ENCODE measurements at places on chromosomes 11 and 22.

DNA sequence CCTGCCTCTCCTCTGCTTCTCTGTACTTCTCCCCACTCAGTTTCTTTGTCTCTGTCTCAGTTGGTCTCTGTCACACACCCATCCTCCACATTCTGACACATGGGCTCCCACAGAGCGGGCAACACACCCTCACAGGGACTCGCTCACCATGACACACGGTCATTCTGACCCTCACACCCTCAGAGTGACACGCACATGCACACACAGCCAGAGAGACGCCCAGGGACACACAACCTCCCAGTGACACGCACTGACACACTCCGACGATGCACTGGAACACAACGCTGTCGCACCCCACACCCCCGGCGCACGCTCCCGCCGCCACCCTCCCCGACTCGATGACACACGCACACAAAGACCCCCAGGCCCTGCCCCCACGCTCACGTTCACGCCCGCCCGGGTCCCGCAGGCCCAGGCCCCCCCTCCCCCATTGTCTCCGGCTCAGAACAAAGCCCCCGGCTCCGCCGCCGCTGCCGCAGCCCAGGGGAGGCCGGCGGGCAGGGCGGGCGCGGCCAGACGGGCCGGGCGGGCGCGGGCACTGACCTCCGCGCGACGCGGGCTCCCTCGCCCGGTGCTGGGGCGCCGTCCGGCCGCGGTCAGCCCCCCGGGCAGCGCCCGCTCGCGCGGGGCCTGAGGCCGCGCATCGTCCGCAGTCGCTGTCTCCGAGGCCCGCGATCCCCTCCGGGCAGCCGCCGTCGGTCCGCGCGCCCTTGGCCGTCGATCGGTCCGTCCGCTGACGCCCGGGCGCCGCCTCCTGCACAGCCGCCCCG, 404 bp downstream of the DCHS1 start:
- no peak for DNase-seq

DNA sequence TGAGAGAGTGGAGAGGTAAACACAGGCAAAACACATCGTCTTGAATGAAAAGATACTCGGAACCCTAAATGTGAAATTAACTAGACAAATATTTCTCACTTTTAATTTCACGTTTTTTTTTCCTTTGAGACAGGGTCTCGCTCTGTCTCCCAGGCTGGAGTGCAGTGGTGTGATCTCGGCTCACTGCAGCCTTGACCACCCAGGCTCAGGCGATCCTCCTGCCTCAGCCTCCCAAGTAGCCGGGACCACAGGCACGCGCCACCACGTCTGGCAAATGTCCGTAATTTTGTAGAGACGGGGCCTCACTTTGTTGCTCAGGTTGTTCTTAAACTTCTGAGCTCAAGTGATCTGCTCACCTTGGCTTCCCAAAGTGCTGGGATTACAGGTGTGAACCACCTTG, 7.4 kb upstream of the SHANK3 start:
- DNase-seq, result no peak

DNA sequence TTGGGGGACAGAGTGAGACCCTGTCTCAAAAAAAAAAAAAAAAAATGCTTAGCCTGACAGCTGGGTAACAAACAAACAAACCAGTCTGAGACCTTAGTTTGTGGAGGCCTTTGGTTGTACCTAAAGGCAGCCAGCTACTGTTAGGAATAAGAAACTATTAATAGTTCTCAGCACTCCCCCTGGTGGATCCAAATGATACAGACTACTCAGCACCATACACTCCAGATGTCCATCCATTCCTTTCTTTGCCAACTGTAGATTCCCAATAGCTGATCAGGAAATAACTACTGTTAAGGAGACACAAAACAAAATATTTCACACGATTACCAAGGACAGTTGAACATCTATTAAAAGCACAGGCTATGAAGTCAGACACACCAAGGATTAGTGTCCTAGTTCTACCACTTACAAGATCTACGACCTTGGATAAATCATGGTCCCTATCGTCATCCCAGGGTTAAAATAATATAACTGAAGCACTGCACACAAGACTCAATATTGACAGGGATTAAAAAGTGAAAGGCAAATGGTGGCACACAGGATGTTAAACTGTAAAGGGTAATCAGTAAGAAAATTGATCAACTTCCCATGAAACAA, 17.2 kb downstream of the CLDN25 start:
- no peak for DNase-seq

- DNase-seq, result no peak
These were observed 742.9 kb downstream of the LRRC4C start for GRCh38 chr11:40716344-40717130.

DNA sequence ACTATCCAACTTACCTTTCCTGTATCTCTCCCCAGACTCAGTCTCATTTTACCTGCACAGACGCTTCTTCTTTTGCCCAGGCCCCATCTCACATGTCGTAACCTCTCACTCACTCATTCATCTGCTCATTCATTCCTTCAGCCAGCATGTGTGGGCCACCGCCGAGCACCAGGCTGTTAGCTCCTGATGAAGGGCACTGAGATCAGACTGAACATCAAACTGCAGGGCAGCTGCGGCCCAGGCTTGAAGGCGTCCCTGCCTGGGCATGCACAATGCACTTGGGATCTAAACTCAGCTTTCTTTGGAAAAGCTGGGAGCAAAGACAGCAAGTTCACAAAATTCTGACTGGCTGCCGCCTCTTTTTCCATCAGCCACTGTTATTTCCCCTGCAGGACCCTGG, 1456.3 kb downstream of the BRD1 start:
- DNase-seq, result no peak

- no peak for DNase-seq
These were observed 87.8 kb downstream of the CWC15 start for GRCh38 chr11:94885581-94885980.

DNA sequence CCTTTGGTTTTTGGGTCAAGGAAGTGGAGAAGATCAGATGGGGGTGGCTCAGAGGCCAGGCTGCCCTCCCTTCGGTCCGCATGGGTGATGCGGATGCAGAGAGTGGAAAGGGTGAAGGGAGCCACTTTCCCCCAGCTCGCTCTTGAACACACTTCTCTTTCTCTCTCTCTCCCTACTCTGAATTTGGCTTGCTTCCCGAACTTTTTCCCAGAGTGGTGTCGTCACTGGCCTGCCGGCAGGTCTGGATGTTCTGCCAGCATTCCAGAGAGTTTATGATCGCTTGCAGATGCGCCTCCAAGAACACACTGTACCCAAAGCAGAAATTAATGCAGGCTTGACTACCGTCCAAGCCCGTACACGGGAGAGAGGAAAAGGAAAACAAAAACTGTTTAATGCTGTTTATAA, 103.2 kb downstream of the ZBTB16 start:
- no peak for DNase-seq

- DNase-seq, result no peak
These were observed 41.5 kb downstream of the OR4D9 start for GRCh38 chr11:59552844-59553243.

GRCh38 chr11:67283481-67283963, 5.6 kb upstream of the ANKRD13D start:
- DNase-seq, result no peak
